Forelimb muscle (tissue), 1 donor: ENCODE measurements at places on chromosomes 5 and 9.

GRCh38 chr5:115583474-115583873, 18.8 kb downstream of the TICAM2 start:
- no peak for DNase-seq

DNA sequence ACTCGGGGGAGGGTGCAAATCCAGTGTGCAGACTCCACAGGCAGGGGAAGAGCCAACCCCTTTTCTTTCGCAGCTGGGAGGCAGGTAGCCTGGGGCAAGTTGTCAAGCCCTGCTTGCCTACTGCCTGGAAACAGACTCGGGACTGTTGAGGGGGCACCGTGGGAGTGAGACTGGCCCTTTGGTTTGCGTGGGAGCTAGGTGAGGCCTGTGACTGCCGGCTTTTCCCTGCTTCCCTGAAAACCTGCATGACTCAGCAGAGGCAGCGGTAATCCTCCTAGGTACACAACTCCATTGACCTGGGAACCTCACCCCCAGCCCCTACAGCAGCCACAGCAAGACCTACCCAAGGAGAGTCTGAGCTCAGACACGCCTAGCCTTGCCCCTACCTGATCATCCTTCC, 509.5 kb downstream of the DTWD2 start:
- DNase-seq, result no peak

DNA sequence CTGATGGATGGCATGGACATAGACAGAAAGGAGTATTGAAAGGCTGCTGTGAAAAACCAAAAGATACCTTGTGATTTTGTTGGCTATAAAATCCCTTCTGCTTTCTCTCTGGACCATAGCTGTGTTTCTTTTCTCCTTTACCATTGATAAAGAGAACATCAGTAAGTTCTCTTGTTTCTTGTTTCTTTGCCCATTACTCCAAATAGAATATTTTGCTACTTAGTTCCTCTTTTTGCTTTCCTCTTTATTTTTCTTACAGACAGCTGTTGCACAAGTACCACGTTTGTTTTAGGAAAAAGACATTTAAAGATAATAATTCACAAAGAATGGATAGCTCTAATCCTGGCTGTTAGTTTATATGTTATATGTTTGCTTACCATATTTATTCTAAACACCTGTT, 1129.2 kb downstream of the DTWD2 start:
- DNase-seq, result no peak

DNA sequence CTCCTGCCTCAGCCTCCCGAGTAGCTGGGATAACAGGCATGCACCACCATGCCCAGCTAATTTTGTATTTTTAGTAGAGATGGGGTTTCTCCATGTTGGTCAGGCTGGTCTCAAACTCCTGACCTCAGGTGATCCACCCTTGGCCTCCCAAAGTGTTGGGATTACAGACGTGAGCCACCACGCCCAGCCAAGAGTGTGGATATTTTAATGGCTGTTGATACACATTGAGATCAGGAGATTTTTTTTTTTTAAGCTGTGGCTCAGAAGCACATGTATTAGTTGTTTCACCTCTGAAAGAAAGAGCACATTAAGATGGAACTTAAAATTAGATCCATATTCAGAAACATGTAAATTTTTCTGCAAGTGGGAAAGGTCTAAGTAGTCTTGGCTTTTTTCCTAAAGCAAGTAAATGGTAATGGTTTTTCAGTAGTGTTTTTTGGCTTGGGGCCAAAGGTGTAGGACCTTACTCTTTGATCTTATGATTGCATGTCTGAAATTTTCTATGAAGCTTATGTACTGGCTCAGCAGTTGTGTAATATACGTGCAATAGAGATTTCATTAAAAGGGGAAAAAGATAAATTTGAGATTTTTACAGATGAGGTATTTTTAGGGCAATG, 9.9 kb downstream of the RBM27 start:
- DNase-seq, result no peak

DNA sequence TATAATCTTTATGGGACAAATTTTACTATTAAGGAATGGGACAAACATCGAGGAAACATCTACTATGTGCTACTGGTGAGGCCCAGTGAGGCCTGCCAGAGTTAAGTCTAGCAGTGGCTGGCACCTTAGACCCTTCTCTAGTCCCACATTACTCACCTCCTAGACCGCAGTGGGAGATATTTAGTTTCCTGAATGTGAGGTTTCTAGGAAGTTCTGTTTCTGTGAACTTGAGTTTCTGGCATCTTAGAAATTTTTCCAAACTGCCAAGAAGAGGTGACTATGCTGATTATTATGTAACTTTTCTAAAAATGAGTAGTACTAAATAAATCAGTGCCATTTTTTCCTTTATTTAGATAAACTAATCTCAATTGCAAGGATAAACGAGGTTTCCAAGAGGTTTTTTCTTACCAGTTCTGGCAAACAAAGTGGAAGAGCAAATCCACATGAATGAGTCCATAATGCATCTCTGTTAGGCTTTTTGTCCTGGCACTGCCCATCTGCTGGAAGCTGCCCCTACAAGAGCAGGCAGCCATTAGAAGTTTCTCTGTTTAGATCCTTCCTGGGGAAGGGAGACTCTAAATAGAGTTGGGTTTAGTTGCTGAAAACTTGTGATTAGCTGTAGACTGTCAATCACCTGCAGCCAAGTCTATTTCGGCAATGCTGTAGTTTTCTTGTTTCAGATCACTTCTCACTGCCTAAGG, 348.7 kb downstream of the MAN2A1 start:
- no peak for DNase-seq

DNA sequence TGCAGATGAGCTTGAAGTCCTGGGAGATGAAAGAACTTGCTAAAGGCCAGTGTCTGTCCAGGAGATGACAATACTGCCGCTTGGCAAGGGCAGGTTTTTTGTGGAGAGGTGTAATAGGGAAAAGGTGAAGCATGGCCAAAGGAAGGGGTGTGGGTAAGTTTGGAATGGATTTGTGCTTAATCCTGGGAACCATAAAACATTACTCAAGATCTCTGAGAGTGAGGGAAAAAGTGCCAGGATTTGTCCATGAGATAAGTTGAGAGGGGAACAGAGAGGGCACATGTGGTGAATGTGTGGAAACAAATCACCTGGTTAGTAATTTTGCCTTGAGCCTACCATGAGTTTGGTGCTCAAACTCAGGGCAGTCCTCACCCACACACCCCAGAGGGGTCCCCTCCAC, 108.8 kb upstream of the CD180 start:
- no peak for DNase-seq

DNA sequence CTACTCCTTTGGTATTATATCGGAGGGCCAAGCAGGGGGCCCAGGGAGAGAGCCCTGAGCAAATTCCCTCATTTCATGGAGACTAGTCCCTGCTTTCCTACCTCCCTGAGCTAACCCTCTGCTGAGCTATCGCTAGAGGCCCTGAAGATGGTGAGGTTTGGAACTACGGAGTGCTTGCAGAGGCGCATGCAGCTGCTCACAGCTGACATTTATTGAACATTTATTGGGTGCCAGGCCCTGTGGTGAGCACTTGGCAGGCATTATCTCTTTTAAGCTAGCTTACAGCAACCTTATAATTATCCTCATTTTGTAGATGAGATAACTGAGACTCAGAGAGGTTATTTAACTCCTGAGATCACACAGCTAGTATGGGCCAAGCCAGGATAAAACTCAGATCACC, 9.8 kb downstream of the FAT2 start:
- no peak for DNase-seq

DNA sequence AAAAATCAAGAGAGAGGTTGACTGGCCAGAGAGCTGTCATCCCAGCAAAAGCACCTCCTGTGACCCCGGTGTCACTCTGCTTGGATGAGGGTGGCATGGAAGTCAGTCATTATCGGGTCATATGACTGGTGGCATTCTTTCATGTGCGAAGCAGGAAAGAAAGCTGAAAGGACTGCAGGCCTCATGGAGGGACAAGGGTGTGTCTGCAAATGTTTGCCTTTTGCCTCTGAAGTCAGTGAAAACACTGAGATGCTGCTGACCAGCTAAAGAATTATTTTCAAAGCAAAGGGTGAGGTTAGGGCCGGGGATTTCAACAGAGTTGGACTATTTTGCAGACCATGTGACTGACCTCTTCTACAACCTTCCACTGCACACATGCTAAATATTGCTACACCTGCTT, 298.3 kb downstream of the CSNK1G3 start:
- no peak for DNase-seq

GRCh38 chr9:84481636-84482218, 141.2 kb upstream of the SLC28A3 start:
- DNase-seq, result no peak

- no peak for DNase-seq
Observed at GRCh38 chr5:113128082-113128481, 151.5 kb downstream of the DCP2 start.

- DNase-seq, result no peak
Observed at GRCh38 chr9:13719446-13719845, 440.0 kb upstream of the MPDZ start.

GRCh38 chr9:107989544-107989943, 500.0 kb upstream of the KLF4 start:
- no peak for DNase-seq

DNA sequence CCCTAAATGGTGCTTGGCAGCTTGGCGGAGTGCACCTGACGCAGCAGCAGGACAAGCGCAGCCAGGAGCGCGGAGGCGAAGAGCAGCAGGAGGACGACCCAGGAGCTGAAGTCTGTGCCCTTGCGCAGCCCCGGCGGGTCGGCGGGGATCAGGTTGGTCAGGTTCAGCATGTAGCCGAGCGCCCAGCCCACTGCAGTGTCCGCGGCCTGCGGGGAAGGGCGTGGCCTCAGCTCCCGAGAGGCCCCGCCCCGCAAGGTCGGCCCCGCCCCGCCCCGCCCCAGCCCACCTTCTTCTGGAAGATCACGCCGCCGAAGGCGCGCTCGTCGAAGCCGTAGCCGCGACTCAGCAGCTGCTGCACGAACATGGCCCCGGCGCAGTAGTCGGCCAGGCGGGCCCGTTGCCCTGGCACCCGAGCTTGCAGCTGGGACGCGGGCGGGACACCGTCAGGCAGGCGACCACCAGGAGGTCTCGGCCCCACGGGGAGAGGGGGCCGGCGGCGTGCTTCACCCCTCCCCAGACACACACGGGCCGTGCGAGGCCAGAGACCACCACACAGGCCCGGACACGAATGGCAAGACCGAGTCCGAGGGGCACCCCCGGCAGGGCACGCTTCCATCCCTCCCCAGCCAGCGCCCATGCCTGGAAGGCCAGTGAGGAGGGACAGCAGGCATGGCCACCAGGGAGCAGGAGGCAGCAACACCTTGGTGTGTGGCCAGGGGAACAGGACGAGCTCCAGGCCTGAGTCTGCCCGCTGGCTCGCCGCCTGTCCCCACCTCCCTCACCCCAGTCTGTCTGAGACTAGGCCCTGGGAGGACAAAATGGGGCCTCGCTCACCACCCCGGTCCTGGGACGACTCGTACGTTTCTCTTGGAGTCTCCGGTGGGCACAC, 2.9 kb upstream of the NPDC1 start:
- no peak for DNase-seq

DNA sequence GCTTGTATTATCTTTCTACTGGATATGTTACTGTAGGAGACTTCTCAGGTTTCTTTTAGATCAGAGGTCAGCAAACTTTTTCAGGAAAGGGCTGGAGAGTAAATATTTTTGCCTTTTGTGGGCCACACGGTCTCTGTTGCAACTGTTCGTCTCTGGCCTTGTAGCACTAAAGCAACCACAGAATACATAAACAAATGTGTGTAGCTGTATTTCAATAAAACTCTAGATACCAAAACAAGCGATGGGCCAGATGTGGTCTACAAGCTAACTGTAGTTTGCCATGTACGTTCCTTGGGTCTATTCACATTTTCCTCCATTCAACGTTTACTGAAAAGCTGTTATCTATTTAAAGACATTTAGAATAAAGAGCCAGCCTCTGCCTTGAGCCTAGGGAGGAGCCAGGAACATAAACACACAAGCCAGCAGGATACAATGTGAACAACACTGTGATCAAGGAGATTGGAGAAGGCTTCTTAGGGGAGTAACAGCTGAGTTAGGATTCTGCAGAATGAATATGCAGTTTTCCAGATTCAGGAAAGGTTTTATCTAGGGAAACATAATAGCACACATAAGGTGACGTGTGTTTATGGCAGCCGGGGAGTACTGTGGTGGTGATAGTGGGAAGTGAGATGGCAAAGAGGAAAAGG, 33.0 kb upstream of the HOMER1 start:
- no peak for DNase-seq

DNA sequence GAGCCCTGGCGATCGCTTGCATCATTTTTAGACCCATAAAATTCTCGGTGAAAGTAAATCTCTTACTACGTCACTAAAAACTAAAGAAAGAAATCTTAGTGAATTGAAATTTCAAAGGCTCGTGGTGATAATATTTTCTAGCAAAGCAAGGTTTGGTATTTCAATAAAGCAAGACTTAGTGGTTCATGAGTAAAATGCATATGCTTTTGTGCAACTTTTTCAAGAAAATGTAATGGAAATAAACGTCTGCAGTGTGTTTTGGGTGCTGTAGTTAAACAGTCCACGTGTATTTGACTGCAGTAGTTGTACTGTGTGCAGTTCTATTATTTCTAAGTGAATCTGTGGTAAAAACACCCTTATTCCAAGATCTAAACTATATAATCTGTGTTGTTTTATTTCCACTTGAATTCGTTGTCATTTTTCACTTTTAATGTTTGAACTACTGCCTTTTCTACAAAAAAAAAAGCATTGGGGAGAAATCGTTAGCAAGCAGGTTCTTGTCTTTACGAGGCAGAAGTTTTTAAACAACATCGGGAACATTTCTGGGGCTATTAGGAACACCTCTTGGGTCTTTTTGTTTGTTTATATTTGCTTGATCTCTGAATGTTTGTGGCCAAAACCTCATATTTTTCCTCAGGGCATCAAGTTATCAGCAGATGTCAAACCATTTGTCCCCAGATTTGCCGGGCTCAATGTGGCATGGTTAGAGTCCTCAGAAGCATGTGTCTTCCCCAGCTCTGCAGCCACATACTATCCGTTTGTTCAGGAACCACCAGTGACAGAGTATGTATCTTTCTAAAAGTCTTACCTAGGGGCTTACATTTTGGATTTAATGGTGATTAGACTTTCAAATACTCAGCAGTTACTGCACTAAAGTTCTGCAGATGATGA, 960 bp downstream of the SECISBP2 start:
- DNase-seq, result no peak

GRCh38 chr5:107402434-107403227, 268.1 kb downstream of the EFNA5 start:
- DNase-seq, result no peak

DNA sequence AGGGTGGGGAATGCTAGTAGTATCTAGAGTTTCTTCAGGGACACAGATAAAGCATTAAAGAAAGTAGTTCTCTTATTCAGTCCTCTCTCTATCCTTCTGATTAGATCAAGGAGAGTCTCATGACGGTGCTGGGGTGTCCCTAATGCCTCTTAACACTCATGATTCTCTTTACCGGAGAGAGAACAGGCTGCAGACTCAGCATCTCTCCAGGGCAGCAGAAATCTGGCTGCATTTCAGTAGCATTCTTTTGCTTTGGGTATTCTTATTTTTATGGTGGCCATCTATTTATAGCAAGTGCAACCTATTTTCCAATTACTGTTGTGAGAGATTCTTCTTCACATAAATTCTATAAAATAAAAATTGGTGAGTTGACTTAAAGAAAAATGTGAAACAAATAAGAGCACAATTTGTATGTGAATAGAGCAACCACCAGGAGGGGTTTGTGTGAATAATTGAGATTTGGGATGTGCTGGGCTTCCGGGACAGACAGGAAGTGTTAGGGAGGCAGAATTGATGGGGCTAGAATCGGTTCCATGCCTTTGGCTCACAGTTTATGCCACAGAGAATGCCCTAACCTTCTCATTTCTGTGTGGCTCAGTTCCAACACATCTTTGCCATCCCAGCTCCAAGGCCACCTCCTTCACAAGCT, 23.8 kb upstream of the BOD1 start:
- no peak for DNase-seq
